T-helper 17 cell (primary cell): ENCODE measurements at places on chromosomes 1 and 21. TPM values are rescaled to one million over a fixed set of nuclear protein-coding genes. Genes with fewer than 3 reads are reported as not detected.

DNA sequence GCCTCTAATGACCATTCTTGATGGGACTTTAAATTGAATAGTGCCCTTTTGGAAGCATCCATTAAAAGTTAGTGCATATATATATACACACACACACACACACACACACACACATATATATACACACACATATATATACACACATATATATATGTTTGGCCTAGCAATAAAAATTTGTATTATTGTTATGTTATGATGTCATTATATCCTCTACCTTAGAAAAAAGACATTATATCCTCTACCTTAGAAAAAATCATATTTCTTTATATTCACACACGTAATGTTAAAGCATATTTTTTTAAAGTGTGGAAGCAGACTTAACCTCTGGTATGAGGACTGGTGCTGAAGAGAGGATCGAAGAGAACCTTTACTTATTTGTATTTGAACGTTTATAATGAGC lies 43.3 kb downstream of the EBNA1BP2 start:
- DNase-seq: no peak

- DNase-seq: no peak
Observed at GRCh38 chr1:72280711-72281110, 1.6 kb downstream of the NEGR1 start.

DNA sequence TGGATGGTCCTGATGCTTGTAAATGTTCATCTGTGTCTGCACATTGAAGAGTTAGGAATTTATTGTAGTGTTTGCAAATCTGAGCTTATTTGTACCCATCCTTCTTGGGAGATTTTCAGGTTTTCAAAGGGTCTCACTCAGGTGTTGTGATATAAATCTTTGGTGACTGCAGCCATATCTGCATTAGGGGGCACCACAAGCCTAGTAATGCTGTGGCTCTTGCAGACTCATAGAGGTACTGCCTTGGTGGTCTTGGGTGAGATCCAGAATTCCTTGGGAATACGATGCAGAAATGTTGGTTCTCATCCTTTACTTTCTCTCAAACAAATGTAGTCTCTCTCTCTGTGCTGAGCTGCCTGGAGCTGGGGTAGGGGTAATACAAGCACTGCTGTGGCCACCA lies 405.9 kb downstream of the TTLL7 start:
- DNase-seq: no peak

- DNase-seq: no peak
Observed at GRCh38 chr21:37603129-37603528, 236.6 kb downstream of the DYRK1A start.

Gene TNFRSF8
- 0.20 TPM for total RNA-seq

Gene CTSS
- total RNA-seq: 139 TPM

GRCh38 chr1:198763298-198763714 lies 124.5 kb downstream of the PTPRC start:
- DNase-seq: no peak

DNA sequence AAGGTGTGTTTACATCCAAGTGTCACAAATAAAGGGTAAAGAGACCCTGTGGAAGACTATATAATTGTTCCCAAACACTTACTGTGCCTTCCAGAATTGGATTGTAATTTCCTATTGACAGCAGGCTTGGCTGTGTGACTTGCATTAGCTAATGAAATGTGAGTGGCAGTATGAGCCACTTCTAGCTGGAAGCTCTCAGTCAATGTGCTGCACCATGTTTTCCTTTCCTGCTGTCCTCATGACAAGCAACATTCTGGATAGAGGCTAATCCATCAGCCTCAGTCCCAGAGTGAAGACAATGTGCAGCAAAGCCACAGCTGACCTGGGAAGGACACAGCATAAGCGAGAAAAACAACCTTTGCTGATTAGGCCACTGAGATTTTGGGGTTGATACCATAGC lies 5.9 kb upstream of the FOXJ3 start:
- no peak for DNase-seq

Gene PACC1
- total RNA-seq: 8.2 TPM

Gene TMEM269
- total RNA-seq: 0.47 TPM

DNA sequence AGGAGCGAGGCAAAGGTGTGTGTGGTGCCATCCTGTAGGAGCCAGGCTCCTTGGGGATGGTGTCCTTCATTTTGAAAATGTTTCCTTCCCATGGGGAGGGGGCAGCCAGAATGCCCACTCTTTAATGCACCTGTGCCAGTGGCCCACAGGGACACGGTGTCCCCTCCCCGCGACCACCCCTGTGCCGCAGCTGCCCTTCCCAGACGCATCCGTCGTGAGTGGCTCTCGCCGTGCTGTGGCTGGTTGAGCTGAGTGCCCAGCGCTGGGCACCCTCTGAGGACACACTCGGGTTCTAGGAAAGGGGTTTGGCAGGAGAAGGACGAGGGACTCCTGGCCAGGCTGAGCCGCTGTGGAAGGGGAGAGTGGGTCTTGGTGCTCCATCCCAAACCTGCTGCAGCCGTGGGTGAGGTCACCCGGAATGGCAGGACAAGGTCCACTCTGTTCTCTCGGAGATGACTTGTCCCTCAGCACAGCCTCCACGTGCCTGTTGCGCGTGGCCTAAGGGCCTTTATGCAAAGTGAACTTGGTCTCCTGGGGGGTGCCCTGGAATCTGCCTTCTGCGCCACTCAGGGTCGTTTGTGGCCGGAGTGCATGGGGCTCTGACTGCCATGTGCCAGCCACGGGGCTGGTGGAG lies 74.3 kb downstream of the SKI start:
- DNase-seq: no peak

- DNase-seq: no peak
Observed at GRCh38 chr1:53112861-53113260, 29.6 kb downstream of the SLC1A7 start.

Gene TAL1
- 44.2 TPM for total RNA-seq

- DNase-seq: no peak
Observed at GRCh38 chr1:153344718-153345025, 4.0 kb downstream of the PGLYRP4 start.
